ENCODE measurements at places on chromosomes 2 and 18. TPM values are rescaled to one million over a fixed set of nuclear protein-coding genes. Genes with fewer than 3 reads are reported as not detected.

The RAB31 gene
- total RNA-seq: 86.9 TPM

The TNFRSF11A gene
- total RNA-seq: 10.2 TPM

The SCN9A gene
- total RNA-seq: 44.1 TPM

The CDH2 gene
- 0.41 TPM for total RNA-seq

The RPRM gene
- 4.9 TPM for total RNA-seq

The CDH19 gene
- 3.4 TPM for total RNA-seq

The GKN2 gene
- not detected for total RNA-seq

DNA sequence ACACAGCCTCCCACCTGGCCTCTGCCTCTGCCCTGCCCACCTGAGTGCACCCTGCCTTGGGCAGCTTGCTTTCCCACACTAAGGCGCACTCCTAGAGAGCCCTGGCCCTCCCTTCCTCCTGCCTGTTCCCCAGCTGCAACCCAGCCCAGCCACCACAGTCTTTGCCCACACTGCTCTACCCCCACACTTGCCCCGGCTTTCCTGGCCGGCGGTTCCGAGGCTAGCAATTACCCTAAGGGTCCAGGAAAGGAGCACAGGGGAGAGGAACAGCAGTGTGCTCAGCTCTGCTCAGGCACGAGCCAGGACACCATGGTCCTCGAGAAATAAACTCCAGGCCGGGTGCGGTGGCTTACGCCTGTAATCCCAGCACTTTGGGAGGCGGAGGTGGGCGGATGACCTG lies 237.8 kb upstream of the RAB6C start:
- no peak overlapping the region for H3K4me3 ChIP-seq
- no peak overlapping the region for H3K27ac ChIP-seq
- H3K36me3 ChIP-seq: no peaks in the 10 kb centered on the region
- no peaks in the 10 kb centered on the region for H3K4me1 ChIP-seq
- no peaks in the 10 kb centered on the region for H3K27me3 ChIP-seq

- H3K36me3 ChIP-seq: no peaks in the 10 kb centered on the region
- H3K4me3 ChIP-seq: no peak overlapping the region
- H3K27me3 ChIP-seq: no peaks in the 10 kb centered on the region
- no peak overlapping the region for H3K27ac ChIP-seq
- no peak for DNase-seq
- H3K4me1 ChIP-seq: no peaks in the 10 kb centered on the region
These were observed 100.2 kb downstream of the STK39 start for GRCh38 chr2:168146892-168147810.

GRCh38 chr2:20282916-20283592 lies 58.1 kb upstream of the SDC1 start:
- DNase-seq: peak; percentile 60
- H3K36me3 ChIP-seq: no peaks in the 10 kb centered on the region
- H3K4me1 ChIP-seq: no peaks in the 10 kb centered on the region
- no peak overlapping the region for H3K4me3 ChIP-seq

DNA sequence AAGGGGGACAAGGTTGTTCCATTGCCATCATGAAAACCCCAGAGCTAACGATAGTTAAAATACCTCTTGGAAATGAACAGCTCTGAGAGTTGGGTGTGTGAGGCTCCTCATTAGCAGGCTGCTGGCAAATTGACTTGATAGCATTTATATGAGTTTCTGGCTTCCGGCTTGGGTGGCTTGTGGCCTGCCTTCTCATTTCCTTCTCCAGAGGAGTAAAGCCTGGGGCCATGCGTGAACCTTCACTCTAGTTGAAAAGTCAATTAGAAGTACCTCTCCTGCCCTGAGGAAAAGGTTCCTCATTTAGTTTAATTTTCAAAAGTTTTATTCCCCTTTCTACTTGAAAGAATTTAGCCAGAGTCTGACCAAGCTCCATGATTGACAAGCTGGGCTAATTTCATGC lies 67.1 kb downstream of the MGAT5 start:
- no peaks in the 10 kb centered on the region for H3K36me3 ChIP-seq
- no peak overlapping the region for H3K27ac ChIP-seq
- H3K27me3 ChIP-seq: no peaks in the 10 kb centered on the region
- H3K4me1 ChIP-seq: no peaks in the 10 kb centered on the region

GRCh38 chr2:190512539-190513095 lies 21.9 kb downstream of the NEMP2 start:
- no peaks in the 10 kb centered on the region for H3K4me1 ChIP-seq
- H3K36me3 ChIP-seq: no peaks in the 10 kb centered on the region
- no peak overlapping the region for H3K27ac ChIP-seq
- H3K4me3 ChIP-seq: no peak overlapping the region
- H3K27me3 ChIP-seq: no peaks in the 10 kb centered on the region

GRCh38 chr18:54957296-54957832 lies 1.9 kb downstream of the CCDC68 start:
- H3K4me3 ChIP-seq: peak overlapping the region; percentile 55
- no peaks in the 10 kb centered on the region for H3K4me1 ChIP-seq
- peak; percentile 62 for DNase-seq

GRCh38 chr2:9410108-9410507 lies 13.2 kb downstream of the ITGB1BP1 start:
- H3K4me1 ChIP-seq: no peaks in the 10 kb centered on the region
- H3K27me3 ChIP-seq: no peaks in the 10 kb centered on the region
- no peak for DNase-seq
- H3K36me3 ChIP-seq: no peaks in the 10 kb centered on the region

- no peak for DNase-seq
- no peaks in the 10 kb centered on the region for H3K4me1 ChIP-seq
- H3K27me3 ChIP-seq: no peaks in the 10 kb centered on the region
- no peak overlapping the region for H3K27ac ChIP-seq
- no peak overlapping the region for H3K4me3 ChIP-seq
- H3K36me3 ChIP-seq: peaks cover 12% of the 10 kb centered on the region
These were observed 4.0 kb downstream of the IMP4 start for GRCh38 chr2:130346741-130347066.

- DNase-seq: no peak
- H3K4me3 ChIP-seq: no peak overlapping the region
- no peaks in the 10 kb centered on the region for H3K4me1 ChIP-seq
These were observed 691.8 kb upstream of the CHAC2 start for GRCh38 chr2:53075760-53076159.

DNA sequence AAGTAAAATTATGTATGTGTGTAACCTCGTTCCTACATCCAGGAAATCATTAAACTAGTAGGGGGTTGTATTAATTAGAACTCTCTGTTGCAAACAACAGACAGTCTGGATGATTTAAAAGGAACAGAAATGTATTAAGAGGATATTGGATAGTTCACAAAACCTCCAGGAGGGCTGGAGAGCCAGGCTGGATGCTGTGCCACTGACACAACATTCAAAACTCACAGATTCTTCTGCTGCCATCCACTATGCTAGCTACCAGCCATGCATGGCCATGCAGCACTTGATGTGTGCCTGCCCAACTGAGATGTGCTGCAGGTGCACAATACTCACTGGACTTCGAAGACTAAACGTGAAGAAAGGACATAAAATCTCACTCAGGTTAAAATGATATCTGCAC lies 48.2 kb upstream of the SH3RF3 start:
- H3K4me3 ChIP-seq: no peak overlapping the region
- H3K36me3 ChIP-seq: no peaks in the 10 kb centered on the region
- H3K27me3 ChIP-seq: no peaks in the 10 kb centered on the region

GRCh38 chr2:39593439-39594393 lies 72.0 kb upstream of the TMEM178A start:
- H3K4me1 ChIP-seq: no peaks in the 10 kb centered on the region
- no peaks in the 10 kb centered on the region for H3K27me3 ChIP-seq
- H3K27ac ChIP-seq: no peak overlapping the region
- no peaks in the 10 kb centered on the region for H3K36me3 ChIP-seq

DNA sequence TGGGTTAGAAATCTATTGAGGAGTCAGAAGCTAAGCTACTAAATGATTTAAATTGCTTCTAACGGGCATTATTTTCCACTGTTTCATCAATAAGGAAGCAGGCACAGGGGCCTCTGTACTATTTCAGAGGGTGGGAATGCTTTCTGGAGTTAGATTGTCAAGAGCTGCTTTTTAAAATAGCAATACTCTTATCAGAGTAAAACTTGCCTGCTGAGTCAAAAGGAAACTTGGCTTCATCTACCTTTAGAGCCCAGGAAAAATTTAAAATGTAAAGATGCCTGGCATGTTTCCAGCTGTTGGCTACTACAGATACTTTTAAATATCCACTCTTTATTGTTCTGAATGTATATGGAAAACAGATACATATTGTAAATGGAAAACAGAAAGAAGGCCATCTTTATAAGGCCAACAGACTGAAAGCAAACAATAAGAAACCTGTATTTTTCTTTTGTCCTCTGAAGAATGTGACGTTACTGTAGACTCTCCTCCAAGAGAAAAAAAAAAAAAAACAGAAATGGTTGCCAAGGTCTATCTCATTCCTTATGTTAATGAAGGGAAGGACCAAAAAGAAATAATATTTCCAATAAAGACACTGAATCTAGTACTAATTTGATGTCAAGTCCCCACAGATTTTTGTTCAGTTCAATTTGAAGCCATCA lies 79.1 kb downstream of the FIGN start:
- DNase-seq: no peak
- H3K27ac ChIP-seq: no peak overlapping the region
- no peak overlapping the region for H3K4me3 ChIP-seq
- H3K4me1 ChIP-seq: no peaks in the 10 kb centered on the region
- no peaks in the 10 kb centered on the region for H3K36me3 ChIP-seq

GRCh38 chr2:105790461-105791149 lies 45.9 kb downstream of the NCK2 start:
- no peak overlapping the region for H3K4me3 ChIP-seq
- no peak overlapping the region for H3K27ac ChIP-seq
- H3K36me3 ChIP-seq: no peaks in the 10 kb centered on the region
- DNase-seq: no peak
- no peaks in the 10 kb centered on the region for H3K27me3 ChIP-seq
- peaks cover 5% of the 10 kb centered on the region for H3K4me1 ChIP-seq

DNA sequence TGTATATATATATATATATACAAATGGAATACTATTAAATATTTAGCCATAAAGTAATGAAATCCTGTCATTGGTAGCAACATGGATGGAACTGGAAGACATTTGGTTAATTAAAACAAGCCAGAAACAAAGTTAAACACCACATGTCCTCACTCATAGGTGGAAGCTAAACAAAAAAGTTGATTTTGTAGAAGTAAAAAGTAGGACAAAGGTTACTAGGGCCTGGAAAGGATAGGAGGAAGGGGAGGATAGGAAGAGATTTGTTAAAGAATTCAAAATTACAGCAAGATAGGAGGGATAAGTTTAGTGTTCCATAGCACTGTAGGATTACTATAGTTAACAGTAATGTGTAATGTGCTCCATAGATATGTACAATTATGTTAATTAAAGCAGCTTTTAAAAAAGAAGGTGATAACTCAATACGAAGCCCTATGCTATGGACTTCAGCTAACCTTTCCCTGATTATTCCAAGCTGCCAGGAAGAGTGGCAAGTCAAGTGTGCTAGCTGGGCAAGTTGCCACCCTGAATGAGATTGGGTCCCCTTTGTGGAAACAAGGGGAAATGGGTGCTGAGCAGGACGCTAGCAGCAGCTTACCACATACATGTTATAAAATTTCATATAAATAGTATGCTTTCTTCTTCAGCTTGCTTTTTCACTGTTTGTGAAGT lies 12.3 kb downstream of the MERTK start:
- H3K4me1 ChIP-seq: peaks cover 18% of the 10 kb centered on the region
- no peaks in the 10 kb centered on the region for H3K36me3 ChIP-seq
- H3K27ac ChIP-seq: peak overlapping the region; percentile 62
- DNase-seq: no peak

GRCh38 chr2:107473150-107473549 lies 353.5 kb upstream of the RGPD4 start:
- H3K27ac ChIP-seq: no peak overlapping the region
- H3K27me3 ChIP-seq: no peaks in the 10 kb centered on the region
- no peaks in the 10 kb centered on the region for H3K4me1 ChIP-seq
- no peaks in the 10 kb centered on the region for H3K36me3 ChIP-seq

DNA sequence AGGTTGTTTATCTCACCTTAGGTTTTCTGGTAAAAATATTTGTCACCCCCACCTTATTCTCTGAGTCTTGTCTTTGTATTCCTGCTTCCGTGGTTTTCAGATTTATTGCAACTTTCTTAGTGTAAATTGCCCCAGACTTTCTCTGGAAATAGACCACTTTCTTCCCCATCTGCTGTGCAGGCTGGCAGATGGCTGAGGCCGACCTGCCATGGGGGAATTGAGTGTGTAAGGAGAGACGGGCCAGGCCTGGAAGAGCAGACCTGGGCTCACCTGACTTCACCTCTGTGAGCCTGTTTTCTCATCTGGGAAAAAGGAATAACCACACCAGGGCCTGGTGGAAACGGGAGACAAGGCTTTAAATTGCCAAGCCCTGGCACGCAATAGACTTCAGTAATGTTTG lies 44.9 kb downstream of the ACKR3 start:
- H3K4me3 ChIP-seq: no peak overlapping the region
- no peaks in the 10 kb centered on the region for H3K27me3 ChIP-seq
- H3K27ac ChIP-seq: no peak overlapping the region
- no peaks in the 10 kb centered on the region for H3K36me3 ChIP-seq

DNA sequence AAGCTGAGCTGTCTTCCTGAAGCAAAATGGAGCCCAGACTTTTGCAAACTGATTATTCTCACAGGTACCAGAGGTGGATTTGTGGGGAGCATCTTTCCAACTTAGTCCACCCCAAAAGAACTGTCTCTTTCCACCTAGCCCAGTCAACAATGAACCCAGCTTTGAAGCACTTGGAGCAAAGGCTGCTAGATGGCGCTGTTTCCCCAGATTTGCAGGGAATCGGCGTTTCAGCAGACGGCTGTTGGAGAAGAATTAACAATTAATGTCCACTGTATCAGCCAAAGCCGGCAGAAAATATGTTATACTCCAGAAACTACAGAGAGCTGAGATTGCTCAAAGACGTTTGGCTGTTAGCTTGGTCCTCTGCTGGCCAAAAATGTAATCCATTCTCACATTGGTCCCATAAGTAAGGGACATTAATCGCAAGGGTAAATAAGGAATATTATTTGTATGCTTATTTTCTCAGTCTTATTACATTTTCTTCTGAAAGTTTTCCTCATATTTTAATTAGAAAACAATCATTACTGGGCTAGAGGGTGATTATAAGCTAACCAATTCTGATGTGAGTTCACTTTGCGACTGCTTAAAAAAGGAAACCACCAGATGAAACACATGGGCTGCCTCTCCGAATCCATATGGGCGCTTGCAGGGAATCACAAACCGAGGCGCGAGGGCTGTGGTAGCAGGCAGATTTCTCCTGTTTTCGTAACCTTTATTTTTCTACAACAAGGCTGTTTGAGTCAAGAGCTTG lies 423.8 kb upstream of the MEX3C start:
- no peaks in the 10 kb centered on the region for H3K4me1 ChIP-seq
- H3K36me3 ChIP-seq: no peaks in the 10 kb centered on the region
- H3K27me3 ChIP-seq: peaks cover 4% of the 10 kb centered on the region
- H3K27ac ChIP-seq: no peak overlapping the region
- H3K4me3 ChIP-seq: no peak overlapping the region

- H3K27me3 ChIP-seq: no peaks in the 10 kb centered on the region
- no peaks in the 10 kb centered on the region for H3K36me3 ChIP-seq
- no peak for DNase-seq
- H3K27ac ChIP-seq: no peak overlapping the region
These were observed 100.5 kb upstream of the VWC2L start for GRCh38 chr2:214310319-214310718.

- H3K36me3 ChIP-seq: no peaks in the 10 kb centered on the region
- no peak overlapping the region for H3K27ac ChIP-seq
- H3K27me3 ChIP-seq: no peaks in the 10 kb centered on the region
- no peak overlapping the region for H3K4me3 ChIP-seq
- H3K4me1 ChIP-seq: no peaks in the 10 kb centered on the region
These were observed 19.4 kb upstream of the SELENOI start for GRCh38 chr2:26326514-26326913.
